ENCODE measurements at places on chromosomes 5 and 9.

- peak; percentile 75 for DNase-seq
Measured at GRCh38 chr5:54673523-54674225, 156.1 kb downstream of the SNX18 start.

DNA sequence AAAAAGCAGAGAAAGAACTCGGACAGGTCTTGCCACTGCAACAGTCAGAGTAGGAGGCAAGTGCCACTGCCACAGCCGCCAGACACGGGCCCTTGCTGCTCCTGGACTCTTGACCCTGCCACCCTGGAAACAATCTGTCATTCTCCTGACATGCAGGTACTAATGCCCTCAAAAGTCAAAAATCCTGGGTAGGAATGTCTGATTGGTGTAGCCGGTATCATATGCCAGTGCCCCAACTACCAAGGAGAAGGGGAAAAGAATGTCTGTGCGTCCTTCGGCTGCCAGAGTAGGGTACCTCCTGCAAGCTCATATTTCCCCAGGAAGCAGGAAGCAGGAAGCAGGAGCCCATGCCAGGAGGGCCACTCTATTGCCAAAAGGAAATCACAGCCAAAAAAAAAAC lies 30.5 kb upstream of the F2RL1 start:
- no peak for DNase-seq

DNA sequence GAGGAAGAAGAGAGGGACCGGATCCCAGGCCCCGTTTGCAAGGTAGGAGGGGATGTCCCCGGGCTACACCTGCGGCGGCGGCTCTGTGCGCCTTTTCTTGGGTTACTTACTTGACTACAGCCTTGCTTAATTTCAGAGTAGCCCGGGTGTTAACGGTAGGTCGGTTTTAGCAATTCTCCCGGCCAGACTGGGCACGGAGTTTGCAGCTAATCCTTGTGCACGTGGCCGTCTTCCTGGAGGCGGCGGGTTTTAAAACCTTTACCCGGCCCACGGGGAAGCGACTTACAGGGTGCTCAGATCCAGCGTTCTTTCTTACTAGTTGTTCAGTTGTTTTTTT lies 313 bp downstream of the BRIX1 start:
- DNase-seq = no peak

GRCh38 chr5:30414078-30414477 lies 779.4 kb upstream of the CDH6 start:
- DNase-seq = no peak

DNA sequence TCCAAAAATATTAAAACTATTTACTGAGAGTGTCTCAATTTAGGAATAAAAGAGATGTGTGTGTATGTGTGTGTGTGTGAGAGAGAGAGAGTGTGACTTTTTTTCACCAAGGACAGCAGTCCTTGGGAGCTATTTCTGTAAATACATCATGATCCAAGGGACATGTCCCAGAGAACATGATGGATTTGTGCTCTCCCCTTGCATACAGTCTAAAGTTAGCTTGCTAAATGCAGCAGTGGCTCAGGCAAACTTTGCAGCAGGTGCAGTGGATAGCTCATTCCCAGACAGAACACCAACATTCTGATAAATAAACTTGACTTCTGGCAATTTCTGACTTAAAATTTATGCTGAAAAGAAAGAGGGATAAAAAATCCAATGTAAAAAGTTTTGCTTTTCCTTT lies 55.4 kb upstream of the SGCD start:
- no peak for DNase-seq

Data from immature natural killer cell (primary cell).